Upper lobe of left lung (tissue), 6 donors: ENCODE measurements at places on chromosomes 16 and 17. TPM values are rescaled to one million over a fixed set of nuclear protein-coding genes. Genes with fewer than 3 reads are reported as not detected.

GRCh38 chr17:64938290-64938689 lies 19.0 kb upstream of the LRRC37A3 start:
- DNase-seq: no peak

DNA sequence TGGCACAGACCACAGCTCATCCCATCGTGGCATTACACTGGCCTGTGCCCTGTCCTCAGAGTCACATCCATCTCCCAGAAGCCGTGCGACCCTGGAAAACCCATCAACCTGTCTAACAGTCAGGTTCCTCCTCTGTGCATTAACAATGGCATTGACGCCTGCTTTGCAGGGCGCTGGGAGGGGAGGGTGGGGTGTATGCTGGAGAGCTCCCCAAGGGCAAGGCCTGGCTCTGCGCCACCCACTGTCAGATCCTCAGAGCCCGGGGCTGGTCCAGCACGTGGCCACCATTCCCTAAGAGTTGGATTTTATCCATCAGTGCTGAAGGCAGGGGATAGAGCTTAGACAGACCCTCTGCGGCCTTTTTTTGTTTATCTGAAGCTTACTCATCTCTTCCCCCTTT lies 28.7 kb downstream of the NOS2 start:
- no peak for DNase-seq

- peak; percentile 65 for DNase-seq
Observed at GRCh38 chr16:58500430-58501241, 693 bp downstream of the NDRG4 start.

- peak; percentile 97 for DNase-seq
Observed at GRCh38 chr16:89873109-89873971, at the start of gene TCF25. Gene TCF25 (plus strand): TSS chr16:89873592. CDS start chr16:89873668, 76 bp downstream.

GRCh38 chr16:65790768-65791167 lies 575.7 kb upstream of the CDH5 start:
- DNase-seq: no peak

Gene IRF8
- 77.5 TPM for total RNA-seq

GRCh38 chr16:1414532-1415260 lies at the start of gene UNKL:
Gene UNKL (minus strand): TSS chr16:1414704. CDS start chr16:1414691, 13 bp downstream.
- DNase-seq: peak; percentile 74

Gene QRICH2
- total RNA-seq: 1.8 TPM

- no peak for DNase-seq
Observed at GRCh38 chr17:74646231-74646630, 22.7 kb upstream of the CD300E start.

DNA sequence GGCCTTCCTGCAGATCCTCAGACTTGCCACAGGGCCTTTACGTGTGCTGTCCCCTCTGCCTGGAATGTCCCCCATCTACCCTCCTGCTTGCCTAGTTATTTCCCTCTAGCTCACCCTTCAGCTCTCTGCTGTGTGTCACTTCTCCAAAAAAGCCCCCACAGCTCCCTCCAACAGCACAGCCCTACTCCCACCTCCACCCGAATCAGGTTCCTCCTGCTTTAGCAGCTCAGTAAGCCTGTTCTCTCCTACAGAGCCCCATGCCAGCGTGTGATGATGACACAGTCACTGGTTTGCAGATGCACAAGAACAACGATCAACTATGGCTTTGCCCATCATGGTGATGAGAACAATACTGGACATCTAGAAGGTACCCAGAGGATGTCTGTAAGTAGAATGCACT lies 7.1 kb upstream of the SAMD14 start:
- no peak for DNase-seq

DNA sequence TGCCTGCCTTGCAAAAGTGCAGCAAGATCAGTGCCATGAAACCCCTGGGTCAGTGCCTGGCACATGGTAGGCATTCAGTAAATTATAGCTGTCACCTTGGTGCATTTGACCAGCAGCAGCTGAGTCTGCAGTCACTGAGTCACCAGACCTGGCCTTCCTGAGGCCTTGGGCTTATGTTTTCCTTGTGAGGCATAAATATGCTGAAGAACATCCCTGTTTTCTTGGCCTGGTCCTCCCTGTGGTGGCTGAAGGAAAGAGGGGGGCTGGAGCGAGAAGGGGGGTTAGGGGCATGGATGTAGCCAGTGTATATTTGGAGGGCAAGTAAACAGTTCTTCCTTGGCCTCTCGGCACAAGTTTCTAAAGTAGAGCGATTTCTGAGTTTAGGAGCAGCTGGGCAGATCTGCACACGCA lies 26.5 kb downstream of the EPN2 start:
- no peak for DNase-seq

DNA sequence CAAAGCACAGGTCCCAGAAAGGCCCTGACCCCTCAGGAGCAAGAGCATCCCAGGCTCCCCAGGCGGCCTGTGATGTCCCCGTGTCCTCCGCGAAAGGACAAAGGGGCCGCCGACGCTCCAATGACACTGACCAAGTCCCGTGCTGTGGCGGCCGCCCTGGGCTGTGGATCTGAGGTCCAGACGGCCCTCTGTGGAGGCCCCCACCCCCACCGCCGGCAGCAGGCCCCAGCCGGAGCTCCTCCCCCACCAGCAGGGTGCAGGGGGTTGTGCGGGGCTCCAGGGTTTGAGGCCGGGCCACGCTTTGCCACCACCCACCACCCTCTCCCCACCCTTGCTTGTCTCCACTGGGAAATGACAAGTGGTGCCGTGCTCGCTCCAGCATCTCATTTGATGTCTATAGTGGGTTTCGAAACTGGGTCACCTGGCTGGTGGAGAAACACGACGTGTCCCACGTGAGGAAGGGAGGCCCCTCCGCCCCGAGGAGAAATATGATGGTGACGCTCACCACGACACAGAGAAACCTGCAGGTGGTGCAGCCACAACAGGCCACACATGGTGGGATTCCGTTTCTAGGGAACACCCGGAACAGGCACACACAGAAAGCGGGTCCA lies 31.2 kb upstream of the ZNF469 start:
- peak; percentile 53 for DNase-seq

GRCh38 chr16:58128181-58128631 lies 975 bp downstream of the CFAP20 start:
- no peak for DNase-seq

DNA sequence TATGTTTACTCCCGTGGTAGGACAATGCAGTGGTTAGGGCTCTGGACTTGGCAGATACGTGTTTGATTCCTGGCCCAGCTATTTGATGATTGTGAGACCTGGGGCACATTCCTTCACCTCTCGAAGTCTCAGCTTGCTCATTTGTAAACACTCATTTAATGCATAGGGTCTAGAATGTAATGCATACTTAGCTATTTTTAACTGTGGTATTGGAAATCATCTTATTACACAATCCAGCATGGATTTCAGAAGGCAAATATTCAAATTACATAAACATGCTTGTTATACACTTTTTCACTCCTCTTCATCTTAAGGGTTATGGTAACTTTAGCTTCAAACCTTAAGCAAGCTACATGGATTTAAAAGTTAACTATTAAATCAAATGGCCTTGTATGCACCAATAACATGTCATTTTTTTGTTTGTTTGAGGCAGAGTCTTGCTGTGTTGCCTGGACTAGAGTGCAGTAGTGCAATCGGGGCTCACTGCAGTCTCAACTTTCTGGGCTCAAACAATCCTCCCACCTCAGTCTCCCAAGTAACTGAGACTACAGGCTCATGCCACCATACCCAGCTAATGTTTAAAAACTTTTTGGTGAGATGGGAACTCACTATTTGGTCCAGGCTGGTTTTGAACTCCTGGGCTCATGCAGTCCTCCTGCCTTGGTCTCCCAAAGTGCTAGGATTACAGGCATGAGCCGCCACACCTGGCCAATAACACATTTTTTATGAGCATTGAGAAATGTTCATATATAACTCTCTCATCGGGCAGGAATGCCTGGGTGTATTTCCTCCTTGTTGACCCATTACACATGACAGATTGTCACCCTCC lies 52.5 kb downstream of the VAT1L start:
- no peak for DNase-seq

- DNase-seq: no peak
Observed at GRCh38 chr16:21991621-21992020, 9.3 kb downstream of the PDZD9 start.

DNA sequence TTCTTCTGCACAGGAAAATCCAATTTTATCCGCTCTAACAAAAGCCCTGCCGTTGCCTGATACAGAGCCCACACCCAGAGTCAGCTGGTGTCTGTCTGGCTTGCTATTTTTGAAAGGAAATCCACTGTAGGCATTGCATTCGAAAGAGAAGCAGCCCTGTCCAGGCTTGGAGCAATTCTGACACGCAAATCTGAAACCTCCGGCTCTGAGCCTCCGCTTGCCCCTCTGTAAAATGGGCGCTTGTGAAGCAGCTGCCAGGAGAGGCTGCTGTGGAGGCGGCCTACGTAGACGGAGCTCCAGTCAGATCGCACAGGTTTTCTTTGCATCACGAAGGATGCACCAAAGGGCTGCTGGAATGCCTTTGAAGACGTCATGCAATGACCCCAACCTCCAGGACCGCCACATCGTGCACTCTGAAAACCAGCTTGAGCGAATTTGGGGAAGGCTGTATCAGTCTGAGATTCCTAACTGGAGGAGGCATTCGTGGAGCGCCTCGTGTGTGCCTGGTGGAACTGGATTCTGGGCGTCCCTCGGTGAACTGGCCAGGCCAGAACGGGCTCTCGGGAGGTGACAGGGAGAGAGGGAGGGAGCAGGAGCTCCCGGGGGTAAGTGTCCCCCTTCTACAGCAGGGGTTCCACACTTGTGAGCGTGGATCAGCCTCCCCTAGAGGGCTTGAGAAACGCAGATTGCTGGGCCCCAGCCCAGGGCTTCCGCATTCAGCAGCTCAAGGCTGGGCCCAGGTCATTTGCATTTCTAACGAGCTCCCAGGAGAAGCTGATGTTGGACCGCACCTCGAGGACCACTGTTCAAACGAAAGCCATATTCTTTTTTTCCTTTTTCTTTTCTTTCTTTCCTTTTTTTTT lies 215.5 kb downstream of the MRTFB start:
- DNase-seq: no peak

GRCh38 chr17:58402679-58403078 lies 14.7 kb downstream of the RNF43 start:
- DNase-seq: no peak

DNA sequence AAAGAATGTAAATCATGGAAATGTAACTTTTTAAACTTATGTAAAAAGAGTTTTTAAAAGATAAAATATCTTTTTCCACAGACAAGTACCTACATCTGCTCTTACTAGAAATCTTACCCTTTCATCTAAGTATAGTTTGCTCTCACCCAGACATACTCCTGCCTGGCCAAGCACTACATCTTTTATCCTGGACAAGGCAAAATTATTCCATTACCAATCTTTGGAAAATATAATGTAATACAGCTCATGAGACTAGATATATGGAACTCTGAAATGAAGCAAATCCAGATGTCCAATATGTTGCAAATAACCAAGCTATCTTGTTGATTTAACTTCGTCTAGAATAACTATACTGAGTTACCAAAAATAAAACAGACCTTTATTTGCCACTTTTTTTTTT lies 50.0 kb downstream of the VMP1 start:
- DNase-seq: no peak

- no peak for DNase-seq
Observed at GRCh38 chr17:12457493-12457892, 208.2 kb upstream of the MYOCD start.

GRCh38 chr17:80968602-80969029 lies 23.0 kb upstream of the CHMP6 start:
- peak; percentile 58 for DNase-seq

Gene SOX8
- total RNA-seq: 1.1 TPM

Gene MLKL
- 24.6 TPM for total RNA-seq

DNA sequence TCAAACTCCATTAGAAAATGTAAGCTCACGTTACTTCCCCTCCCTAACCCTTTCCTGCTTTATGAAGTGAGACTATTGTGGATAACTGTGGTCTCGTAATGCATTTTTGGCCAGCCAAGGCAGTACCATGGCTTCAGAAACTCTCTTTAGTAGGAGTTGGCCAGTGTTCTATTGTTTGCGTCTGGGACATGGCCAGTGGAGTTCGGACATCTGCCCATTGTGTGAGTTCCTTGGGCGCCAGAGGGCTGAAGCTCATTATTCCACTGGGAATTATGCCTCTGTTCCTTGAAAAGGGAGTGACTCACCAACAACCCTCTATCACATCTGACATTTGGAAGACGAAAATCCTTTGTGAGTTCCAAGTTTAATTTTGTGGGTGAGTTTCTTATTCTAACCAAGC lies 319.5 kb upstream of the SOX9 start:
- no peak for DNase-seq

GRCh38 chr17:78384479-78385175 lies 6.2 kb downstream of the PGS1 start:
- no peak for DNase-seq
